ENCODE measurements at places on chromosomes 16 and 17.
A peak's percentile ranks its signal among the peaks of the same experiment; 100 is the strongest.

DNA sequence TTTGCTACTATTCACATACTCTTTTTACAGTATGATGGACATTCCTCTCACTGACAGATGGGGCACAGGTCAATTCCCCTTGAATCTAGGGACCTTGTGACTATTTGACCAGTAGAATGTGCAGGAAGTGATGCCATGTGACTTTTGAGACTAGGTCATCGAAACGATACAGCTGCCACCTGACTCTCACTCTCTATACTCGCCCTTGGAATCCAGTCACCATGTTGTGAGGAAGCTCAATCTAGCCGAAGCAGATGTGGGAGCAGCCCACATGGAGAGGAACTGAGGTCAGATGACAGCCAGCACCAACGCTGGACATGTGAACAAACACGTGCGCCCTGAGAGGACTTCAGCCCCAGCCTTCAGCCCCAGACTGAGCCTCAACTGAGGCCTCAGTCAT lies 148.2 kb upstream of the CDC42EP4 start:
- DNase-seq: no peak

- no peak for DNase-seq
Measured at GRCh38 chr17:74784125-74784810, 8.1 kb upstream of the NAT9 start.

DNA sequence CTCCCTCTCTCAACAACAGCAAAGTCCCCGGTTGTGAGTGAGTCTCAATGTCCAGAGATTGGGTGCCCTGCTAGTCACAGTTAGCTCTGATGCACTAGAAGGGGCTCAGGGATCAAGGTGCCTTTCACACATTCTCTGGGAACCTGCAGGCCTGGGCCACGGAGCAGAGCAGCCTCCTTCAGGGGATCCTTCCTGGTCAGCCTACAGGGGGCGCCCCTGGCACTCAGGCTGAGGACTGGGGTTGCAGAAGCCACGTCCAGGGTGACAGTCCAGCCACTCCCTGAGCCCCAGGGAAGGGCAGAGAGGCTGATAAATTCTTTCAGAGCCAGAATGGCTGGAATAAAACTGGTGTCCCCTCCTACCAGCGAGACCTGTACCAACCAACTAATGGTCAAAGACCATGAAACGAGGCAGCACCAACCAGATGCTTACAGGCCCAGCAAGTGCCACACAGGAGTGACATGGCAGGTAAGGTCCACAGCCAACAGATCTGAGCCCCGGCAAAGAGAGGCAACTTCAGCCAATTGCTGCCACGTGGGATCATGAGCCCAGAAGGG lies 43.5 kb downstream of the ST3GAL2 start:
- peak; percentile 54 for DNase-seq

GRCh38 chr16:89292443-89293078 lies 75.1 kb downstream of the ZNF778 start:
- DNase-seq: no peak

DNA sequence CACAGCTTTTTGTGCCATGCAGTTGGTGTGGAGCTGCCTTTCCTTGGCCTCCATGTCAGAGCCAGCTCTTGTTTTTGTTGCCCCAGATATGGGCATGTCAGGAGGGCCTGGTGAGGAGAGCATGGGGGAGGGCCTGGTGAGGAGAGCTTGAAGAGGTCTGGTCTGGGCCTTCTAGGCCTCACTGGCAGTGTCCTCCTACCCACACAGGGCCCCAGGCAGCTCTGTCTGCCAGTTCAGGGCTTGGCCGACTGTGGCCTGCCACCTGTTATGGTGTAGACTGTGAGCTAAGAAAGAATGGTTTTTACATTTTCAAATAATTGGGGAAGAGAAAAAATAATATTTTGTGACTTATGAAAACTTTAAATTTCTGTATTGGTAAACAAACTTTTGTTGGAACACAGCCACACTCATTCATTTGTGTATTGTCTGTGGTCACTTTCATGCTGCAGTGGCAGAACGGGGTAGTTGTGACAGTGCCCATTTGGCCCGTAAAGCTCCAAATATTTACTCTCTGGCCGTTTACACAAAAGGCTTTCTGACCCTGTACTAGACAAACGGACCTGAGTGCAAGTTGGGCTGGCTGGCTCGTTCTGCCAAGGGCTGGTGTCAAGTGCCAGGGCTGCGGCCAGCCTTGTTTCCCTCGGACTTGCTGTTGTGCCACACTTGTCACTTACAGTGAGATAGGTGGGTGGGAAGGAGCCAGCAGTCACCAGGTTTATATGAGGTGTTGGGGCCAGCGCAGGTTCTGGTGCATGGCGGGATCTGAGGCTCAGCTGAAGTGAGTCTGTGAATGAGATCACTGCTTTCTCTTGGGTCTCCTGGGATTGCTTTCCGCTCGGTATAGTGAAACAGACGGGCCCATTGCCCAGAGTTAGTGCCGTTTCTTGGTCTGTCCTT lies 18.2 kb downstream of the PGS1 start:
- DNase-seq: no peak

DNA sequence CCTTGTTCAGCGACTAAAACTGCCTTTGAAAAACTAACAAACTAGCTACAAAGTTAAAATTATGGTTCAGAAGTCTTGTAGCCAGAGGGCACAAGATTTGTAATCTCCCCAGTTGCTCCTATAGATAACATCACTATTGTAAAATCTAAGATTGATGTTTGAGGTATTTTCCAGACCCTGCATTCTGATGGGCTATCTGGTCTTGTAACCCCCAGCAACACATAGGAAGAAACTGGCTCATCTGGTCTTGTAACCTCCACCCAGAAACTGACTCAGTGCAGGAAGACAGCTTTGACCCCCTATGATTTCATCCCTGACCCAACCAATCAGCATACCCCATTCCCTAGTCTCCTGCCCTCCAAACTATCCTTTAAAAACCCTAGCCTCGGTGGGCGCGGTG lies 12.3 kb upstream of the CHCT1 start:
- no peak for DNase-seq

- no peak for DNase-seq
Measured at GRCh38 chr16:76121636-76122035, 155.6 kb upstream of the CNTNAP4 start.

- no peak for DNase-seq
Measured at GRCh38 chr16:9183682-9184353, 92.4 kb downstream of the HAPSTR1 start.
